HL-60 (cell line): ENCODE measurements at places on chromosomes 4 and X.
A peak's percentile ranks its signal among the peaks of the same experiment; 100 is the strongest.

DNA sequence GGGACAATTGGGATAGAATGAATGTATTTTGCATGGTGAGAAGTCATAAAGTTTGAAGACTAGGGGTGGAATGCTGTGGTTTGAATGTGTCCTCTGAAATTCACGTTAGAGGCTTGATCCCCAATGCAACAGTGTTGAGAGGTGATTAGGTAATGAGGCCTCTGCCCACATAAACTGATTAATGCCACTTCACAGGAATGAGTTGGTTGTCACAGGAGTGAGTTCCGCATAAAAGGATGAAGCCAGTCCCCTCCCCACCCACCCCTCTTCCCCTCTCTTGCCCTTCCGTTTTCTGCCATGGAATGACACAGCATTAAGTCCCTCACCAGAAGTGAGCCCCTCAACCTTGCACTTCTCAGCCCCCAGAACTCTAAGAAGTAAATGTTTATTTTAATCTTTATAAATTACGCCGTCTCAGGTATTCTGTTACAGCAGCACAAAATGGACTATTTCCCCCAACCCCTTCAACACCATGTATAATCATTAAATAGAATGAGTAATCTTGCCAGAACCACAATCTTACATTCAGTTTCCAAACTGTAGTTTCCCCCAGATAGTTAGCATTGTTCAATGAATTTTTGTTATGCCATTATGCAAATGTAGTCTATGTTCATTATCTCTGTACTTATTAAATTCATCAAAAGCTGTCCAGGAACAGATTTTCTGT lies 5.5 kb upstream of the MMAA start:
- peak; percentile 36 for DNase-seq

GRCh38 chr4:40448875-40449274 lies 113.7 kb downstream of the CHRNA9 start:
- DNase-seq: no peak

DNA sequence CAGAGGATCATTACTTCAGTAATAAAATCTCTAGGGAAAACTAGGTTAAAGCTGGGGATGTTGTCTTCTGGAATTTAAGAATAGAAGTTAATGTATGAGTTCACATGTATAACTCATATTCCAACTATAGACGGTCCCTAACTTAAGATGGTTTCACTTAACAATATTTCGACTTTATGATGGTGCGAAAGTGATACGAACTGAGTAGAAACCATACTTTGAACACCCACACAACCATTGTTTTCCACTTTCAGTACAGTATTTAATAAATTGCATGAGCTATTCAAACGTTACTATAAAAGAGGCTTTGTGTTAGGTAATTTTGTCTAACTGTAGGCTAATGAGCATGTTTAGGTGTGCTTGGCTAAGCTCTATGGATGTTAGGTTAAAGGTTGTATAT lies 38.7 kb downstream of the CCSER1 start:
- no peak for DNase-seq

- no peak for DNase-seq
These were observed 5.6 kb downstream of the PDGFRA start for GRCh38 chr4:54234497-54235205.

GRCh38 chrX:124540474-124540873 lies 194.1 kb downstream of the SH2D1A start:
- DNase-seq: no peak

- no peak for DNase-seq
These were observed 36.5 kb downstream of the AFF2 start for GRCh38 chrX:148536961-148537360.

DNA sequence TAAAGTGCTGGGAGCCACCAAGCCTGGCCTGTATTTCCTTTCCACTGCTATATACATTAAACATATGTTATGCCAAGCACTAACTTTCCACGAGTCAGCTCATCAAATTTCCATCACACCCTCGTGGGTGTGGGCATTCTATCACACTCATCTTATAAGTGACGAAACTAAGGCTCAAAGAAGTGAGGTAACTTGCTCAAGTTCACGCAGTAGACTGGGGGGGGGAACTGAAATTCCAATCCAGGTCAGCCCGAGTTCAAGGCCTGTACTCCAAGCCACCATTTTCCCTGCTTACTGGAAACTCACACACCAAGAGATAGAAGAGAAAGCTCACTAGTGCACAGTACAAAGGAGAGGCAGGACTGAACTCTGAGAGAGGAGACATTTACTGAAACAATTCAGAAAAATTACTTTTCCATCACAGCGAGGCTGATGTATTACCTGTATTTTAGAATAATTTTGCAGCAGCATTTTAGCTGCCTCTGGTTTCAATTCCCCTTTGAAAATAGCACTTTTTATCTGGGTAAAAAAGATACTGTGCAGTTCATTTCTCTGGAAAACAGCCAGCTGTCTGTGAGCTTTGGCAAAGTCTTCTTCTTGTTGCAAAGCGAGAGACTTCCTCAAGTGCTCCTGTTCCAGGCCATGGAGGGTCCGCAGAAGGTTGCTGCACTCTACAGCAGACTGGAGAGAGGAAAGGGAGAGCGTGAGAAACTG lies 76.8 kb downstream of the EVC2 start:
- DNase-seq: no peak
